Activated CD4-positive, alpha-beta T cell treated with anti-CD3 and anti-CD28 coated beads for 24 hours (primary cell): ENCODE measurements at places on chromosomes 7 and 10.

GRCh38 chr10:33388785-33389184 lies 54.3 kb upstream of the NRP1 start:
- DNase-seq = no peak

GRCh38 chr7:111931016-111931517 lies 275.1 kb downstream of the DOCK4 start:
- DNase-seq = no peak

GRCh38 chr7:99369767-99370391 lies 4.7 kb upstream of the ARPC1B start:
- DNase-seq = no peak

DNA sequence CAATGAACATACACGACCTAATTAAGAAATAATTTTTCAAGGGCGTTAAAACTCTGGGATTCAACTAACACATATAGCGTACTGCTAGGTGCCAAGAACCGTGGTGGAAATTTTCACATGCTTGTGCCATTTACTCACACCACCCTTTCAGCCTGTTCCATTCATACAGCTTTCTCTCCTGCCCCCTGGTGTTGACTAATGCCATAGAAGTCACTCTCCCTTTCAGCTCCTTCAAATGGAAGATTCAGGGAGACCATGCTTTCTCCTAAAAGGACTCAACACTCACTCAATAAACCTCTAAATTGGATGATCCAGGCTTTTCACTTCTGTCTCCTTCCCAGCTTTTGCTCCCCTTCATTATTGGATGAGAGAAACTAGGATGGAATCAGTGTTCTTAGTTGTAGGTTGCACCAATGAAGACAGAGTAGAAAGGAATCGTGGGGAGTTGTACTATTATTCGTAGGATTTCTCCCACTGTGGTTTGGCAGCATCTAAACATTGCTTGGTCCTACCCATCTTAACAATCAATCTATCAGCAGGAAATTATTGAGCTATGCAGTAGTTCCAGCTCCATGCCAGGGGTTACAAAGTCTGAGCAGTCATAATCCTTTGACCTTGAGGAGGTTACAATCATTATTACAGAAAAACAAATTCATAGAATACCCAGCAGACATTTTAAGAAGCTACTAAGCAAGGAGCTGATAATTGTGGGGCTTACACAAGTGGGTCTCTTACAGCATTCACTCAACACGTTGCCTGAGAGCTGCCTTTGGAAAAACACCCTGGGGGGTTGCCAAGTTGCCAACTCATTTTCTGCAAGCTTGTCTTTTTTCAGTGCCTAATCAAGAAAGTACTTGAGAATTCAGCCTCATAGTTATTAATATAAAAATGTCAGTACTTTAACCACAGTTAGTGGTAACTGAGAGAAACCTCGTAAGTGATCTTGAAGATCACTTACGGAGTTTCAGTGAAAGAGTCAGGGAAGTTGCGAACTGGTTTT lies 2.8 kb upstream of the PPP1R3C start:
- DNase-seq = peak; percentile 23

DNA sequence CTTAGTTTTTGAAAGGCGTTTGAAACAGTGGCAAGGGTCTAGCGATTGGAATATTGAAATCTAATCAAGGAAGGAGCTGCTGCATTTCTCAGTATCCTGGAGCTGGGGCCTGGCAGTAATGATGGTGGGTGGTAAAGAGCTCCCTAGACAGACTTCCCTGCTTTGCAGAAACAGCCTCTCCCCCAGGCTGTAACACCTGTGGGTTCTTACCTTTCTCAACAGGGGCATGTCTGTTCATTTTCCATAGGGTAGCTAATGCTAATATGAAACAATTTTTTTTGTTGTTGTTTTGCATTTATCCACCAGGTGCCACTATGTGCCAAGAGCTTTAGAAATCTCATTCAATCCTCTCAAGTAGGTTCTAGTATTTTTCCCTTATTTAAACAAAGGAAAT lies 345.5 kb downstream of the REEP3 start:
- no peak for DNase-seq
